SJSA1 (cell line): ENCODE measurements at places on chromosomes 6 and 20. TPM values are rescaled to one million over a fixed set of nuclear protein-coding genes. Genes with fewer than 3 reads are reported as not detected.

The KAT14 gene
- total RNA-seq, result 14.4 and 15.3 TPM in 2 replicates

The SEMG1 gene
- not detected in 2 replicates for total RNA-seq

The HNF4A gene
- total RNA-seq, result not detected in 2 replicates

The GABRR2 gene
- 0.09 TPM in 1 of 2 replicates, not detected in the other for total RNA-seq

The THEMIS gene
- total RNA-seq, result not detected in 2 replicates
